HepG2 (cell line): ENCODE measurements at places on chromosomes 7 and 10.

GRCh38 chr10:22301193-22301592 lies 15.0 kb upstream of the COMMD3 start:
- DNase-seq, result no peak

DNA sequence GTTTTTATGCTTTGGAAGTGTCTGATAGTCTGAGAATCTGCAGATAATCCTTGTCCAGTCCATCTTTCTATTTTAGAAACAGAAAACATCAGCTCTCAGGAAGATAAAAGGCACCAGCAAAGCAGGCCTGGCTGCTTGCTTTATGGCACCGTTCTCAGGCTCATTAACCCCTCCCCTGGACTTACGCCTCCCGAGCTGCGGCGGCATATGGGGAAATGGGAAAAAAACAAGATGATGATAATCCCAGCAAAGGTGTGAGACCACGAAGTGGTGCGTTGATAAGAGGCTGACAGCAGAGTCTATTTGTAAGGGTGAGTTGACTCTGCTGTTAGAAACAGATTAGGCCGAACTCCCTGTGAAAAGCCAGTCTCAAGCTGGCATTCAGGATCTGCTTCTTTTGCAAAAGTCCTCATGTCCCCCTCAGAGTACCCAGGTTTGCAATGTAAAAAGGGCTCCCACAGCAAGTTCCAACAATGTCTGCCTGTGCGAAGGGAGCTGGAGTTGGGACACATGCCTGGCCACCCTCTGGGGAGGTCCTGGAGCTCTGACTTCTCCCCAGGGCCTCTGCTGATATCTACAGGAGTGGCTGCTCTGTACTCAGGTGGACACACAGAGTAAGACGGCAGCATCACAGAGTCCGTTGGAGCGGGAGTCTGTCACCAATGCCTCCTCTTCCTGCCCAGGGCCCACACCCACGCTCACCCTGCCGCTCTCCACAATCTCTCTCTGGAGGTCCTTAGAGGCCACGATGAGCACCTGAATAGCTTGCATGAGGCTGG lies 54.3 kb downstream of the SPDYE5 start:
- no peak for DNase-seq

GRCh38 chr7:3105856-3106255 lies 62.2 kb upstream of the CARD11 start:
- DNase-seq, result no peak

DNA sequence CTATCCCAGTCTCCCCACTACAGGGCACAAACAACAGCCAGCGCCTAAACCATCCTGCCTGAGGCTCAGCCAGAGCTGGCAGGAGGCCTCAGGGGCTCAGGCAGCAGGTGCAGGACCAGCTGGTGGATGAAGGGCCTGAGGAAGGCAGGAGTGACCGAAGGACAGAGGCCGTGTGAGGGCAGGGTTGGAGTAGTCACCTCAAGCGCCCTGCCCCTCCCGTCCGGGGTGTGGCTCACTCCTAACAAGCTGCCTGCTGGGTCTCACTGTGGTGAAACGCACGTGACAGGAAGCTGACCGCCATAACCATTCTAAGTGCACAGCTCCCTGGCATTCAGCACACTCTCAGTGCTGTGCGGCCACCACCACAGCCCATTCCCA lies 281.1 kb downstream of the ELFN1 start:
- DNase-seq, result no peak

- DNase-seq, result no peak
These were observed 518.8 kb downstream of the CNTNAP2 start for GRCh38 chr7:146635205-146636032.

- peak; percentile 47 for DNase-seq
These were observed 1.8 kb downstream of the RP9 start for GRCh38 chr7:33107136-33108066.

GRCh38 chr7:144777005-144777839 lies 58.6 kb downstream of the TPK1 start:
- no peak for DNase-seq

GRCh38 chr7:155889636-155890511 lies 77.6 kb upstream of the SHH start:
- DNase-seq, result no peak

DNA sequence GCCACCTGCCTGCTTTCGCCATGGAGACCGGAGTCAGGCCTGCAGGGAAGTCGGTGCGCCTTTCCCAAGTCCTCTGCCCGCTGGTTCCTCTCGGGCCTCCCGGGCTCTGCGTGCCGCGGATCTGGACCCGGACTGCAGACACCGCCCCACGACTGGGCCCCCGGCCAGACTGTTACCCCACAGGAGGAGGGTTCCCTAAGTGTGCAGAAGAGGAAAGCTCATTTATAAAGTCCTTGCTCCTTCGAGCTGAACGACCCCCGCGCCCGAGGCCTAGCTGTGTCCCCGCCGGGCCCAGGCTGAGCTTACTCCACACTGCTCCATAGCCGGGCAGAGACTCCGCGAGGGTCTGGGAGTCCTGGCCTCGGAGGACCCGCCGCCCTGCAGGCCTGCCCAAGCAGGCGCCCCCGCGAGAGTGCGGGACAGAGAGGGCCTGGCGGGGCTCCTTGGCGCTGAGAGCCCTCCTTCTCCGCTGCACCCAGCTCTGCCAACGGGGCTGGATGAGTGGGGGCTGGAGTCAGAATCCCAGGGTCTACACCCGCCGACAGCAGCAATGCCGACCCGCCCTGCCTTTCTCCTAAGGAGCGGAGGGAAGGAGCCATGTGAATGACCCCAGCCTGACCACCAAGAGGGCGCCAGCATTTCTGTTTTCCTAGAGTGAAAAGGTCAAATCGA lies 8.3 kb downstream of the EN2 start:
- DNase-seq, result no peak

DNA sequence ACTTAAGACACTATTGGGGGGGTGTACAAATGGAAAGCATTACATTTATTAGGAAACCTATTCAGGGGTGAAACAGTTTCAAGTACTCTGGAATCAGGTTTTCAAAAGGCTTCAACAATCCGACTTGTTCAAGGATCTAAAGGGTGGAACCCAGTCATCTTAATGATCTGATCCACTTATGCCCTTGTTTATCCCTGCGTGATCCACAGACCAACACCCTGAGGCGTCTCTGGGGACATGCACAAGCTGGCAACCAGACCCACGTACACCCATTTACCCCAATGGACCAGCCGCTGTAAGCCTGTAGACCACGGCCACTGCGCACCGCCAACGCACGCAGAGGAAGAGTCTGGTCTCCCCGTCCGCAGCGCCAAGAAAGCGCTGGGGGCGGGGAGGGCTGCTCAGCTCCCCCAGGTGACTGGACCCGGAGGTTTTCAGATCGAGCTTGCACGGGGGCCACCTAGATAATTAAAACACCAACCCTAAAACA lies 13.4 kb downstream of the HNRNPF start:
- no peak for DNase-seq

DNA sequence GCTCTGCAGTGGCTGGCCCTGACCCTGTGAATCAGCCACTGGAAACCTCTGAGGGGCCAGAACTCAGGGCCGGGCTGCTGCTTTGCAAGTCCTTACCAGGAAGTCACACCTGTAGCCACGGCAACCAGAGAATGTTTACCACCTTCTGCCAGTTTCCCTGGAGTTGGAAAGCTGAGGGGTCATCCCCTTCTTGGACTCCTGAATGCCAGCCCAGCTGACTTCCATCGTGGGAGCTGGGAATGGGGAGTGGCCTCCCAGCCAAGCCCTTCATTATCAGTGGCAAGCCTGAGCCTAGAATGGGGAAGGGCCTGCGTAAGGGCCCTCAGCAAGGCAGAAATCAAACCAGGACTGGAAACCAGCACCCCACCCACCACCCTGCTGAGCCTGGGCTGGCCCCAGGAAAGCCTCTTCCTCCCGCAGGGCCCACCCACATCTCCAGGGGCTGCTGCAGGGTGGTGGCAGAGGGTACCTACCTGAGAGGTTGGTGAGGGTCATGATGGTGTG lies 6.5 kb upstream of the CRHR2 start:
- no peak for DNase-seq

DNA sequence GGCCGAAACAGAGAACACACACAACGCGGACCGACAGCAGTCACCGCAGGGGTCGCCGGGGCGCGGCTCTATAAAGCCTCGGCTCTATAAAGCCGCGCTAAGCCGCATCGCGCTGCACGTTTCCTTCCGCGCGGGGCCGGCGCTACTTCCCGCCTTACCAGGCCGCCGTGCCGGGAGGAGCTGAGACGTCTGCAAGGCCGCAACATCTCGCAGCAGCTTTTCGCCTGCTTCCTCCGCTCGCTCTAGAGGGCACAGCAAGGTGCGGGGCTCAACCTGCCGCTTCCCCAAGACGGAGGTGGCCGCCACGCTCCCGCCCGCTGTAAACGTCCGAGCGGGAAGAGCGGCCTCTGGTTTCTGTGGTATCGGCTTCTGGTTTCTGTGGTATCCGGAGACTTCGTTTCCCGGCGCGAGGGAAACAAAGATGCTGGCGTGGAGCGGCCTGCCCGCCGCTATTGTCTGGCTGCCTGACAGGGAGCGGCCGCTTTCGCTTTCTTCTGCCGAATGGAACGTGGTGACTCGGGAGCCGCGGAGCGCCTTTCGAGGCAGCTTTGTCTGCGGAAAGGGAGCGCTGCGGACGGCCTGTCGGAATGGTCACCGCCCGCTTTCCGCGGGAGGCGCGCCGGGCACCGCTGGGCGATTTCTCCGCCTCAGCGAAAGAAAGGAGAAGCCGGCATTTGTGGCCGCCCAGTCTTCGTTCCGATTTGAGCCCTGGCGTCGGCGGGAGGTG lies 91.8 kb downstream of the SPAG6 start:
- DNase-seq, result peak; percentile 10

DNA sequence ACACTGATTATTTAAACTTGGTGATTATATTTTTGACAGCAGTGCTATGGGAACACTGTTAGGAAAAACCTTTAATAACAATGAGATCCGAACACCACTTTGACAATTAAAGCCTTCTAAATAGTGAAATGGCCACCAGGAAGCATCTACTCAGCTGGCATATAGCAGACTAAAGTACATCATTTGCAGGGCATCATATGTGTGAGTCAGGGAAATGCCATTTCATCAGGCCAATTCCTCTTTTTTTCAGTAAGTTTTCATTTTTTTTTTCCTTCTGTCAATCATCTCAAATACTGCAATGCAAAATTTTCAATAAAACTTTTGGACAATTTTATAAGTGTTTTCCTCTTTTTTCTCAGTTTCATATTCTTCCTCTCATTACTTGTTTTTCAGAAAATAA lies 521.4 kb upstream of the SEMA3D start:
- no peak for DNase-seq

DNA sequence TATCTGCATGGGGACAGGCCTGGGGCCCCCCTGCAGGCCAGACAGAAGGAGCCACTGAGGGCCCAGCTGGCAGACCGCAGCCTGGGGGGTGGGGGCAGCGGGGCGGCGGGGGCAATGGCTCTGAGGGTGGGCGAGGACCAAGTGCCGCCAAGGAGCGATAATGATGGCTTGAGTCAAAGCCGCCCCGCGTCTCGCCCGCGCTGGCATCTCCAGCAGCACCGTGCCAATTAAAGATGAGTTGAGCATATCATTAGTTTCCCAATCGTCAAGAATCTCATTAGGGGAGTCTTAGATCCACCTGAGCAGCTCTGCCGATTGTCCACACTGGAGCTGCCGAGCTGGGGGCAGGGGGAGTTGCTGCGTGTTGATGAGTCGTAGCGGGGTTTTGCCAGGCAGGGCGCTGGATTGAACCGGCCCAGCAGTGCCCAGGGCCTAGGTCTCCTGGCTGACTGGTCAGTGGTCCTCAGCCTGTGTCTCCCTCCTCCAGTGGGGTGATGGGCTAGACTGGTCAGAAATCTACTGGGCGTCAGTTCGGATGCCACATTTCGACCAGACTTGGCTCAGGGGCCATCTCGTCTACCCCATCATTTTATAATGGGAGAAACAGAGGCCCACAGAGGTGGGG lies 41.0 kb upstream of the PSMG3 start:
- no peak for DNase-seq

DNA sequence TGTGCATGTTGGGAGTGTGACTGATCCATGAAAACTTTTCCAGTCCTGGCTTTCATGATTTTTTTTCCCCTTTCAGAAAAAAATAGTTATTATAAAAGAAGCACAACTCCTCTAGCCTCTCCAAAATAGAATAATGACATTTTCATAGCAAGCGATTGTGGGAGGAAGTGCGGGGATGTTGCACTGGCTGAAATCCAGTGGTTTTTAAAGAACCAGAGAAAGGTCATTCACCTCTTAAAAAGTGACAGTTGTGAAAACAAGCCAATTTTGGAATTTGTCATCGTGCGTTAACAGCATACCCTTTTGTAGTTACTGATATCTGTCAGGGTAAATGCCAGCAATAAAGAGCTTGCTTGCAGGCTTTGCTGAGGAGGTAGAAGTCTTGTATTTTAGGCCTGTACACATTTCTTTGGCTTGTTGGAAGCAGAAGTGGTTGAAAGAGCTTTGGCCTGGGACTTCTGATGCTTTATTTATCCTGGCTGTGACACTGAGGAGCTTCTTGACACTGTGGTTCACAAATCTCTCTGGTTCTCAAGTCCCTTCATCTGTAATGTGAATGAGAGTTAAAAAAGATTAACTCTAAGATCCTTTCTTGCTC lies 545.9 kb downstream of the REEP3 start:
- no peak for DNase-seq

DNA sequence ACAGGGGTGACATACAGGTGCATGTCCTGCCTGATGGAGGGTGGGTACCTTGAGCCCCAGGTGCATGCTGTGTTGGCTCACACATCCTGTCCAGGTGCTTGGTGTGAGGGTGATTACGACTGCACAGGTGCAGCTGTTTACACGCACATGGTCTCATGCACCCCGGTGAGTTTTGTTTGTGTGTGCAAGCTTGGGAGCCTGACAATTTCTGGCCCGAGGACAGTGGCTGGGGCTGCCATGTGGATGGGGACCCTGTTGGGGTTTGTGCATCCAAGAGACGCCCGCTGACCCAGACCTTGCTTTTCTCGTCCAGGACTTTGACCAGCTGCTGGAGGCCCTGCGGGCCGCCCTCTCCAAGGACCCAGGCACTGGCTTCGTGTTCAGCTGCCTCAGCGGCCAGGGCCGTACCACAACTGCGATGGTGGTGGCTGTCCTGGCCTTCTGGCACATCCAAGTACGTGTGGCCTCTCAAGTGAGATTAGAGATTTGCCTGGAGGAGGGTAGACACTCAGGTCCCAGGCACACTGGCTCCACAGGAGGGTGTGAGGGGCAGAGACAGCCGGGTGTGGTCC lies 61.7 kb downstream of the PRF1 start:
- no peak for DNase-seq

GRCh38 chr7:31373337-31374289 lies 33.1 kb upstream of the NEUROD6 start:
- DNase-seq, result peak; percentile 34
